ENCODE measurements at places on chromosomes 7 and 10.

DNA sequence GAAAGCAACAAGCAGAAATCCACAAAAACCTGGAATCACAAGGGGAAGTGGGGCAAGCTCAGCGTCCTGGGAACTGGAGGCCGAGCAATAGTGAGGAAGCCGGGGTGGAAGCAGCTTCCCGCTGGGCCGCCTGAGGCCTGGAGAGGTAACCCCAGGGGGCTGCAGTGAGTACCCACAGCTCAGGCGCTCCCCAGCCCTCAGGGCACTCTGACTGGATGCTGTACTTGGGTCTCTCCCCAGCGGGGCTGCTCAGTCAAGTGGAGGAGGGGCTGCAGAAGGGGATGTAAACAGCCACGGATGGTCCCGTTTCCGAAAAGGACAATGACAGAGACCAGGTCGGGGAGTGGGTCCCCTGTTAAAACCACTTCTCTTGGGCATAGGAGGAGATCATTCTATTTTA is 50.3 kb downstream of the SLIT1 start:
- no peak for DNase-seq

DNA sequence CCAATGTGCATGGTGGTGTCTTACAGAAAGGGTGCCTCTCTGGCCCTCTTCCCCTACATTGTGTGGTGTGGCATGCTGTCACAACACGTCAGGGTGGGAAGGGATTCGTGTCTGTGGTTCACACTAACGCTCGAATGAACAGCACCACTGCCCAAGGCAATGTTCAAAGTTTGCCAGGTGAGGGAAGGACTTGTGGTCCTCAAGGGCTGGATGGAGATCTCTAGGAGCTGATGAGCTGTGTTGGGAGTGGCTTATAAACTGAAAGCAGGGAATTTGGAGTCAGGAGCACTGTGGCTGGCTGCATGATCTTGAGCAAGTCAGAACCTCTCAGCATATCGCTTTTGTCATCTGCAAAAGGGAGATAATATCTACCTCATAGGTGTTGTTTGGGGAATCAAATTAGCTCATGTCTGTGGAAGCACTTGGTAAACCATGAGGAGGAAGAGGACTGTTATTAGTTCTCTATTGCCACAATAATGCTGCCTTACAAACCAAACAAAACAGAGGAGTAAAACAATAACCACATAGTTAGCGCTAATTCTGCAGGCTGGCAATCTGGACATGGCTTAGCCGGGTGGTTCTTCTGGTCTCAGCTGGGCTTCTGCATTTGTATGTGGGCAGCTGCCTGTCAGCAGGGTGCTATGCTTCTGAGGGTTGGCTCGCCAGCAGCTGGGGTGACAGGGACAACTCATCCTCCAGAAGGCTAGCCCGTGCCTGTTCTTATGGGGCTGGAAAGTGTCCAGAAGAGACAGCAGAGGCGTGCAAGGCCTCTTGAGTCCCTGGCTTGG is 22.9 kb upstream of the C10orf105 start:
- no peak for DNase-seq

GRCh38 chr10:129877773-129878371 is 86.2 kb downstream of the EBF3 start:
- DNase-seq: no peak

GRCh38 chr7:157519246-157519645 is 182.4 kb downstream of the DNAJB6 start:
- no peak for DNase-seq

DNA sequence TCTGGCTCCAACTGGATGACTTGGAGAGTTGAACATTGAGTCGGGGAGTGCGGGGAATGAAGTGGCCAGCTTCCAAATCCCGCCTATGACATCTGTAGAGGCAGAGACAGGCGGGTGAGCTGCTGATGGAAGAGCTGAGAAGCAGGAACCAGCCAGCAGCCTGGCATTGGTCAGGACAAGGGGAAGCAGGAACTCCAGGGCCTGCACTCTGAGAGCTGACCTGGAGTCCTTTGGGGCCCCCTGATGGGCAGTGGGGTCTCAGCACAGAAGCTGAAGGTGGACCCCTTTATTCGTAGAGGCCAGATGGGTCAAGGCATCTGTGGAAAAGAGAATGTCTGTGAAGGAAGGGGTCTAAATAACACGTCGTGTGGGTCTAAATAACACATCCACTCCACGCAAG is 57.0 kb downstream of the SEC61G start:
- DNase-seq: no peak
